Skeletal muscle cell (primary cell): ENCODE measurements at places on chromosomes 2 and 18.

GRCh38 chr2:37267685-37268084, 36.2 kb downstream of the NDUFAF7 start:
- no peak for DNase-seq

DNA sequence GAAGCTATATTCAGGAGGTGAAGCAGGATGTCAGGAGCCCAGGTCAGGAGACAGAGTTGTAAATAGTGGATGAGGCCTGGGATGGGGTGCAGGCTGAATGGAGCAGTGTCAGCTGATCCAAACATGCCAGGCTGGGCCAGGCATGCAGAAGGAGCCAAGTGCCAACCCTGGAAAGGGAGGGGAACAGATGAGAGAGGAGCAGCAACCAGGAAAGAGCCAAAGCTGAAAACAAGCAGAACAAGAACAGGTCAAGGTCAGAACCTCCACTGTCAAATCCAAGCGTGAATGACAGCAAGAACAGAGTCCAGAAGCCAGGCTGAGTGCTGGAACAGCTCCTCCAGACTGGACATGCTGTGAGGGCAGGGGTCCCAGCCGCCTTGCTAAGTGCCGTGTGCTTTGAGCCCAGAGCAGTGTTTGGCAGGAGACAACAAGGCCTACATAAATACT, 49.2 kb upstream of the PPP1CB start:
- DNase-seq: no peak

GRCh38 chr2:212078103-212078502, 460.5 kb downstream of the ERBB4 start:
- DNase-seq: no peak

- DNase-seq: no peak
Measured at GRCh38 chr2:7430869-7431641, 513.8 kb downstream of the RNF144A start.

GRCh38 chr2:96233436-96233835, 24.8 kb upstream of the STARD7 start:
- no peak for DNase-seq

GRCh38 chr2:157364257-157364974, 38.8 kb upstream of the ERMN start:
- no peak for DNase-seq

GRCh38 chr2:214652473-214652872, 157.0 kb downstream of the BARD1 start:
- no peak for DNase-seq

DNA sequence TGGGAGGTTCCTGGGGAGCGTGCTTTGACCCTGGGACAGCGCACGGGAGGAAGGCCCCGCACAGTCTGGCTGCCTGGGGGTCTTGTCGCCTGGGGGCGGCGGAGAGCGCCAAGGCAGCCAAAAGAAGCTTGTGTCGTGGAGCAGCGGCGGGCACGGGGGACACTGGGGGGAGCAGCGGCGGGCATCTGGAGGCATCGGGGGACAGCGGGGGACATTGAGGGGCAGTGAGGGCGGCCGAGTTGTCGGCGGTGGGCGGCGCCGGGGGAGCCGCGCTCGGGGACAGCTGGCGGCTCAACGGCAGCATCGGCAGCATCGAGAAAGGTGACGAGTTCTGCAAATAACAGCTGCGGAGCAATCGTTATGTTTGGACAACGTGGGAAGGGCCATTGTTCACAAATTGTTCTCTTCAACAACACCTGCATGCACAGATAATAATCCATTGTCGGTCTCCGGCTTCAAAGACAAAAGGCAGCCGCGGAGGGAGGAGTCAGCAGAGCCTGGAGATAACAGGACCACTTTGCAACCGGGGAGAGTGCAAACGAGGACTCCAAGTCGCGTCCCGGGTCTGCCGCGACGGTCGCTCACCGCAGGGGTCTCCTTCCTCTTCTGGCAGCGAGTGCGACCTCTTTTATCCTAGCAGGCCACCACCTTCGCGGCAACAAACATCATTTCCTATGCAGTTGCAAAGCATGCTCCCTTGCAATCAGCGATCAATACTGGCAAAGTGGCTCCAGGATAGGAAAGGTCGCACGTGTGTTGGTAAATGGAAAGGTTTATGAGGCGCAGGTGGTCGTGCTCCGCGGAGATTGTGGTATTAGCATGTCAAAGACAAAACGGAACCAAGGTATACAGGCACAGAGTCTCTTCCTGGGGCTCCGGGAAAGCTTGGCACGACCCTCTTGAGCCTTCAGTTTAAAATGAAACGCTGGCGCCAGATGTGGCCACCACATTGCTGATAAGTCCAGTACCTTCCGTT, 132.3 kb upstream of the DLX2 start:
- DNase-seq: no peak

GRCh38 chr2:163657281-163657656, 78.5 kb downstream of the FIGN start:
- DNase-seq: peak; percentile 69

DNA sequence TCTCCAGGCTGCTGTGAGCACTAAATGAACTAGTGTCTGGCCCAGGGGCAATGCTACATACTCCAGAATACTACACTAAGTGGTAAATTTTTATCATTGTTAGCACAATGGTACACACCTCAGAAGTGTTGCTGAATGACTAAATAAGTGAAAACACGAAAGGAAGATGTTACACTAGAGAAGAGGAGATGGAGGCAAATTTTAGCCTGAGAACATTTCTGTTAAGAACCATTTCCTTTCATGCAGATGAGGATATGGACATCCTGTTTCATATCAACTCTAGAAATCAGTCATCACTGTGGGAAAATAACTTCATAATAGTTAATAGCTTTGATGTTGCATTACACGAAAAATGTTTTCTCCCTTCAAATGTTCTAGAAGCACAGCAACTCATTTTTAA, 117.6 kb upstream of the STK17B start:
- DNase-seq: no peak

- DNase-seq: peak; percentile 45
Measured at GRCh38 chr2:237512774-237513466, 25.9 kb downstream of the MLPH start.

- no peak for DNase-seq
Measured at GRCh38 chr2:133255360-133255759, 312.9 kb downstream of the NCKAP5 start.

DNA sequence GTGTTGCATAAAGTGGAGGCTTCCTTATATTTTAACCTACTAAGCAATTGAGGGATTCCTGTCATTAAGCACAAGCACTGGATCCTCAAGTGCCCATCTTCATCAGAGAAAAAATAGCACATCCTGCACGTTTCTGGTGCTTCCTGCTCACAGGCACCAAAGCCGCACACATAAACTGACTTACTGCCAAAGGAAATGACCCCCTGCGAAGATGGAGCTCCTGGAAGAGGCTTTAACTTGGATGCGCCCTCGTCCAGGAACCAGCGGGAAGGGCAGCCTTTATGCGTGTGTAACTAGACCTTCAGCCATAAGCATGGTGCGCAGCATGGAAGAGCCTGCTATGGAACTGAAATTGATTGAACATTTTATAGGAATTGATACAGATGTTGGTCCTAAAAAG, 188.7 kb downstream of the FTCDNL1 start:
- DNase-seq: no peak

GRCh38 chr2:12613137-12613835, 103.5 kb upstream of the TRIB2 start:
- DNase-seq: no peak

GRCh38 chr2:155830351-155830750, 502.2 kb downstream of the NR4A2 start:
- no peak for DNase-seq

DNA sequence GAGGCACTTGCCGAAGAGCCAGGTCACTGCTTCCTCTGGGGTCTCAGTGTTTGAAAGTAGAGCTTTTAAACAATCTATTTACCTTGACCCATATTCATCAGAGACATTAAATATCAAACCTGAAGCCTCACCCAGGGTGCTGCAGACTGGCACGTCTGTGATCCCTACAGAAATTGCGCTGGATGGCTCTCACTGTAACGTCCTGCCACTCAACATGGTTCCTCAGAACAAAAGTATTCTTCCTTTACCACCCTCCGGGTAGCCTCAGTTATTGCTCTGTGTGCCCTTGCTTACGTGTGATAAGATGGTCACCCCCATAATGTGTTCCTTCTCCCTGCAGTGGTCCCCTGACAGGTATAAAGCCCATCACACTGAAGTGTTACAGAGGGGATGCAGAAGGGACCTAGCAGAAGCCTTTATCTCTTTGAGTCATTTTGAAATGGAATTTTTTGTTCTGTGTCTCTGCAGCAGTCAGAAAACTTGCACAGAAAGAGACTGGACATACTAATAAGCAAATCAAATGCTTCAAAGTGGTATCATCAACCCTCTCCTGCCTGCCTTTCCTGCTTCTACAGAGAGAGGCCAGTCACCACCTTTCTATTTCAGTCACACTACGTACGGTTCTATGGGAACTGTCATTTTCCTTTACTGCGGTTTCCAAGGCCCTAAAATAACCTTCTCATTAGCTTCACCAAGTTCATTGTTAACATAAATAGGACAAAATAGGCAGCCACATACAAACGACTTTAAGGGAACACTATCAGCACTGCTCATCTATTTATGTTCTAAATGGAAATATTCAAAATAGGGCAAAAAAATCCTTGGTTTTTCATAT, 86.8 kb downstream of the METTL8 start:
- no peak for DNase-seq

- no peak for DNase-seq
Measured at GRCh38 chr18:21490748-21491147, 109.8 kb downstream of the ESCO1 start.

DNA sequence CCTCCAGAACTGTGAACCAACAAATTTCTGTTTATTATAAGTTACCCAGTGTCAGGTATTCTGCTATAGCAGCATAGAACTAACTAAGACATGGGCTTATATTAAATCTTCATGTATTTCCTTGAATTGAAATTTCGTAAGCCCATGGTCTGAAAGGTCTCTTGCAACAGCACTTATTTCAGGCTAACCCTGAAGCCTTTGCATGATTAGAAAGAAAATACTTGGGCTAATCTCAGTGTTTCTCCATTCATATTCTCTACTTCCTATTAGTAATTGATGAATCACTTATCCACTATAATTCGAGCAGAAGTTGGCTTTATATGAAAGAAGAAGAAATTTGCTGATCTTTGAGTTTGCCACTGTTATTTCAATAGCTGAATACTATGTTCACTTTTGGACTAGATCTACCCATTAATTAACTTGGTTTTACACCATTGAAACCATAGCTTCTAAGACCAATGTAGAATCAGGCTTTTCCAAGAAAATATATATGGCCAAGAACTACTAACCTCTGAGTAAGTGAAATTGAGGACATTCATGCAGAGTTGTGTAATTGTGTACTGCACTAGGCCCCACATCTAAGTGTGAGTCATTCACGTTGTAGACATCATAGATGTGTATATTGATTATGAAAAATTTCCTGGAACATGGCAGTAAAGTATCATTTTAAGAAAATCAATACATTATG, 731.6 kb downstream of the SOCS6 start:
- DNase-seq: no peak

GRCh38 chr18:37873416-37873815, 307.8 kb upstream of the CELF4 start:
- no peak for DNase-seq

DNA sequence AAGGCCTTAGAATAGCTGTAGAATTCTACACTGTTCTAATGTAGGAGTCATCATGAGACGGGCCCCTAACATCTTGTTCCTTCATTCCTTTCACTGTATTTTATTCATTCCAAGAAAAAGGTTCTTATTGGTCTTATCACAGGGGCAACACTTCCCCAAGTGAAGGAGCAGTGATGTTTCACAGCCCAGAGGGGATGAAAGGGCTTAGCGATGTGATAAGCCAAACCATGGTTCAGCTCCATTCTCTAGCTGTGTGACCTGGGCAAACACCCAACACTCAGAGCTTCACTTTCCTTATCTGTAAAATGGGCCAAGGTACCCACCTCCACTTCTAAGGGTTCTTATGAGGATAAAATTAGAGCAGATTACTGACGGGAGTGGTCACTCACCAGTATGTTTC, 25.4 kb upstream of the HS6ST1 start:
- DNase-seq: no peak

GRCh38 chr2:207254591-207255464, 89.1 kb upstream of the KLF7 start:
- no peak for DNase-seq

DNA sequence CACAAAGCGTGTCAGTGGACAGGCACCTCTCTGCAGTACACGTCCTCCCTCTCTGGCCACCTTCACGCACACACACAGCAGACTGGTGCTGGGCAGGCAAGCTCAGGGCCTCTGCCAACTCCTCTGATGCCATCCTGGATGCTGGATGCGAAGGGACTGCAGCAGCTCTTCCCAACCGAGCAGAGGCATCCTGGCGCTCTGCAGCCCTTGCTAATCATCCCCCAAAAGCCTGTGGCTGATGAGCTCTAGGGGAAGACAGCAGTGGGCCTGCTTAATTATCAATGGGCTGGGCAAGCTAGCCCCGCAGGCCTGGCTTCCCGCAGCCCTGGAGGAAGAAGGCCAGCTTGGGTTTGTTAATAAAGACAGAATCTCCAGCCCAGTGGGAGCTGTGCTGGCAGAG, 71.3 kb upstream of the TEX51 start:
- DNase-seq: no peak

GRCh38 chr2:160402501-160402900, 91.1 kb downstream of the RBMS1 start:
- DNase-seq: no peak

DNA sequence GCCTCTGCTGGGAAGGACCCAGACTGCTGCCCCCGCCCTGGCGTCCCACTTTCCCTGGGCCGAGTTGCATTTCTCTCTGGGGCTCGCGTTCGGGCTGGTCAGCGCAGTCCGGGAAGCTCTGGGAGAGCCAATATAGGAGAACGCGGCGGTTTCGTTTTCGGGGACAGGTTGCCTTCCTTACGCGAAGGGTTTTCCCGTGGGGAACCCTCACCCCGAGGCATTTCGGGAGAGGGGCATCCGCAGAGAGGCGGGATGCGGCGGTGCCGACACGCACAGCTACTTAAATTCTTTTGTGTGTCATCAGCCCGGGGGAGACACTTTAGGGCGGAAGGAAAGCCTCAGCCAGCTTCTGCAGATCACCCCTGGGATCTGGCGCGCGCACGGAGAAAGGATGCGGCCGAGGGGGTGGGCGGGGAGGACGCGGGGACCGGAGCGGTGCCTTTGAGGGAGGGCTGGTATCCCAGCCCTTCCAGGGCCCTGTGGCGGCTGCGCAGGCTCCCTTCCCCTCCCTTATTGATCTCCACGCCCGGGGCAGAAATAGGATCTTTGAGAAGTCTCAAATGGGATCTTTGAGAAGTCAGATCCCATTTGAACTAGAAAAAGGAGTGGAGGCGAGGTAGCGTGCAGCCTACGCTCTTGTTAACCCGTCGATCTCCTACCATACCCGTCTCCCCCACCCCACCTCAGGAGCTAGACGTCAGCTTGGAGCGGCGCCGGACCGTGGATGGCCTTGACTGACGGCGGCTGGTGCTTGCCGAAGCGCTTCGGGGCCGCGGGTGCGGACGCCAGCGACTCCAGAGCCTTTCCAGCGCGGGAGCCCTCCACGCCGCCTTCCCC, 1.2 kb downstream of the GATA6 start:
- DNase-seq: no peak

GRCh38 chr2:15133461-15133860, 427.7 kb downstream of the NBAS start:
- DNase-seq: no peak

GRCh38 chr18:23835091-23835490, 145.8 kb downstream of the LAMA3 start:
- DNase-seq: no peak
